ENCODE measurements at places on chromosomes 12 and 14.

DNA sequence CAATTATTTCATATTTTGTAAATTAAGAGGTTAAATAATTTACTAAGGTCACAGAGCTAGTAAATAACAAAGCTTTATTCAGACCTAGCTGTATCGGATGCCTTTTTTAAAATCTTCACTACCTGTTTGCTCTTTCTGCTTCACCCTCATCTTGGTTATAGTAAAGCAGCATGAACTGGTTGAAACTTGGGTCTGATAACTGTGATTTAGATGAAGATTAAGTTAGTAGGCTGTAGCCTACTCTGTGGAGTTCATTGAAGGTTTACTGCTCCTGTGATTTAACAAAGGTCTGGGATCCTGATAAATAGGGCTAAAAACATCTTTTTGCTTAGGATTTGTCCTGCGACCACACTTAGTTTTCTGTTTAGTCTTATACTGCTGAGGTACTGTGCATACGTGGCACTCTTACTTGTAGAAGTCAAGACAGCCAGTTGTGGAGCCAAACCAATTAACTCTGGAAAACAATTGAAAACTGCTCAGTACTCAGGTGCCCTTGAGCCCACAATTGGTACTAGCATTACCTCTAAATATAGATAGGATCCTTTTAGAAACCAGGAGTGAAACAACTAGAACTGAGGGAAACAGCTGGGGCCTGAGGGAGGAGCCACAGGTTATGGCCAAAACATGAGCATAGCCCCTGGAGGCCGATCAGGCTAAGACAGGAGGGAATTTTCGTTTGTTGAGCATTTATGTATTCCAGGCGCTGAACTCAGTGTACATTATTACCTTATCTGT is 2.3 kb downstream of the SPATS2 start:
- DNase-seq: no peak

GRCh38 chr12:70459786-70460185 is 93.7 kb downstream of the KCNMB4 start:
- no peak for DNase-seq

DNA sequence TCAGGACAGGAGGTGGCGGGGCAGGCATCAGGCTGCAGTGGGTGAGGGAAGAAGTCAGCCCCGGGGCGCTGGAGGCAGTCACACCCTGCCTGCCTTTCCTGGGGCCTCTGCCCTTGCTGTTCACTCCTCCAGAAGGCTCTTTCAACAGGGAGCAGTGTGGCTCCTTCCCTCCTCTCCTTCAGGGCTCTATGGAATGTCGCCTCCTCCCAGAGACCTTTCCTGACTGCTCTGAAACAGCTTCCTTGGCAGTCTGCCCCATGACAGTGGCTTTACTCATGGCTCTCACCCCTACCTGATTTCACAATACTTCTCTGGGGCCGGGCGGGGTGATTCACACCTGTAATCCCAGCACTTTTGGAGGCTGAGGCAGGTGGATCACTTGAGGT is 7.1 kb downstream of the RHOF start:
- DNase-seq: no peak

- no peak for DNase-seq
Observed at GRCh38 chr14:88426271-88426670, 40.8 kb downstream of the SPATA7 start.

GRCh38 chr12:132530447-132530846 is 40.5 kb downstream of the FBRSL1 start:
- DNase-seq: no peak

GRCh38 chr12:71236133-71236660 is 78.4 kb upstream of the TSPAN8 start:
- DNase-seq: no peak

Measured in stimulated activated CD4-positive, alpha-beta T cell treated with anti-CD3 and anti-CD28 coated beads, Interleukin-2, amount 100 ng/mL, for 48 hours (primary cell).